ENCODE measurements at places on chromosomes 16 and 17. TPM values are rescaled to one million over a fixed set of nuclear protein-coding genes. Genes with fewer than 3 reads are reported as not detected.

DNA sequence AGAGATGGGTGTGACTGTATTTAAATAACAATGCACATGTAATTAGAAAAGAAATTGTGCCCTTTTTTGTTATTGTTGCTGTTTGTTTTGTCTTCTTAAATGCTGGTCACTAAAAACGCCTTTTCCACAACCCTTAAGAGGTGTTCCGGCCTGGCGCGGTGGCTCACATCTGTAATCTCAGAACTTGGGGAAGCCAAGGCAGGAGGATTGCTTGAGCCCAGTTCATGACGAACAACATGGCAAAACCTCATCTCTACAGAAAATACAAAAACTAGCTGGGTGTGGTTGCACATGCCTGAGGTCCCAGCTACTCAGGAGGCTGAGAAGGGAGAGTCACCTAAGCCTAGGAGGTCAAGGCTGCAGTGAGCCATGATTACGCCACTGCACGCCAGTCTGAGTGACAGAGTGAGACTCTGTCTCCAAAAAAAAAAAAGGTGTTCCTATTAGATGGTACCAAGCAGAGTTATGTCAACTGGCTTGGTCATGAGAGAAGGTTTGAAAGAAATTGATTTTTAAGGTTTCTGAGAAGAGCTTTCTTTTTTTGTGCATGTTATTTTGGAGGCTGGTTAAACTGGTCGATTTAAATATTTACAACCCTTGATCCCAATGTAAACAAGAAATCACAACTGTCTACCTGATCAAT is 23.5 kb upstream of the RFFL start:
- no peak for DNase-seq

DNA sequence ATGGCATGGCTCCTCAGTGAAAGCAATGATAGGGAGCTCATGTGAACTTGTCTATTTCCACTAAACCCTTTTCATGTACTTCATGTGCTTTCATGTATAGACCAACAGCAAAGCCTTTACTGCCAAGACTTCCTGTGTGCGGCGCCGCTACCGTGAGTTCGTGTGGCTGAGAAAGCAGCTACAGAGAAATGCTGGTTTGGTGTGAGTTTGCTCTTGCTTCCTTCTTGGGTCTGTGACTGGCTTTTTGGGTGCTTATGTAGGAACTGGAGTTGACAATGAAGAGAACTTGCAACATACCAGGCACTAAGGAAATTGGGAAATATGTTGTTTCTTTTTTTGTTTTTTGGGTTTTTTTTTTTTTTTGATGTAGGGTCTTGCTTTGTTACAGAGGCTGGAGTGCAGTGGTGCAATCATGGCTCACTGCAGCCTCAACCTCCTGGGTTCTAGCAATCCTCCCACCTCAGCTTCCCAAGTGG is 5.7 kb downstream of the SNX11 start:
- no peak for DNase-seq

DNA sequence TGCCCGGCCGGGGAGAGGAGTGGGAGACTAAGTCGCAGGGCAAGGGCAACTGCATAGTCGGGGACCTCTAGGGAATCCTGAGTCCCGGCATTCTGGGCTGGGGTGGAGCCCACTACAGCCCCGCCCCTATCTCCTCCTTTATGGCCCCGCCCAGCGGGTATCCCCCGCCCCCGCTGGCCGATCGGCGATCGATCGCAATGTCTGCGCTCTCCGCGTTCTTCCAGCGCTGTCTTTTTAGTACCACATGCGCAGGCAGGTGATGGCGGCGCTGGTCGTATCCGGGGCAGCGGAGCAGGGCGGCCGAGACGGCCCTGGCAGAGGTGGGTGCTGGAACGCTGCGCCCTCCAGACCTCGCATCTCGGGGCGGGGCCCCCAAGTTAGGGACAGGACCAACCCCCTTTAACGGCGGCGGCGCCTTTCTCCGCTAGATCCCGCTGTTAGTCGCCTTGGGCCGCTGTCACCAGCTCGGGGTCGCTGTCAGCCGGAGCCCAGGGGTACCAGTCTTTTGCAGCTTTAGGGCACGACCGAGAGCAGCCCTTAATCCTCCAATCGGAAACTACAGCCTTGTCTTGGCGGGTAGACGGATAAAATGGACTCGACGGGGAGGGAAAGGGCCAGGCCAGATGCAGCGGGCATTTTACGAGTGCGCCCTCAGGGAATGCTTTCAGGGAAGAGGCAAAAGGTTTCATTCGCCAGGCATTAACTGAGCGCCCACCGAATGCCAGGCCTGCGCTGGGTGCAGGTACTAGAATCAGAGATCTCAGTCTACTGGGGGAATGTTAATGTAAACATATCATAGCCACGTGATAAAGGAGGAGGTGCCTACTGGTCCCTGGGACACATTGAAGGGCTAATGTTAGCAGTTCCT is at the start of gene DPH1:
TSS of gene DPH1 (plus strand) at position 243 of the 868 bp plus-strand sequence. CDS start at position 260, 17 bp downstream.
- peak; percentile 83 for DNase-seq

DNA sequence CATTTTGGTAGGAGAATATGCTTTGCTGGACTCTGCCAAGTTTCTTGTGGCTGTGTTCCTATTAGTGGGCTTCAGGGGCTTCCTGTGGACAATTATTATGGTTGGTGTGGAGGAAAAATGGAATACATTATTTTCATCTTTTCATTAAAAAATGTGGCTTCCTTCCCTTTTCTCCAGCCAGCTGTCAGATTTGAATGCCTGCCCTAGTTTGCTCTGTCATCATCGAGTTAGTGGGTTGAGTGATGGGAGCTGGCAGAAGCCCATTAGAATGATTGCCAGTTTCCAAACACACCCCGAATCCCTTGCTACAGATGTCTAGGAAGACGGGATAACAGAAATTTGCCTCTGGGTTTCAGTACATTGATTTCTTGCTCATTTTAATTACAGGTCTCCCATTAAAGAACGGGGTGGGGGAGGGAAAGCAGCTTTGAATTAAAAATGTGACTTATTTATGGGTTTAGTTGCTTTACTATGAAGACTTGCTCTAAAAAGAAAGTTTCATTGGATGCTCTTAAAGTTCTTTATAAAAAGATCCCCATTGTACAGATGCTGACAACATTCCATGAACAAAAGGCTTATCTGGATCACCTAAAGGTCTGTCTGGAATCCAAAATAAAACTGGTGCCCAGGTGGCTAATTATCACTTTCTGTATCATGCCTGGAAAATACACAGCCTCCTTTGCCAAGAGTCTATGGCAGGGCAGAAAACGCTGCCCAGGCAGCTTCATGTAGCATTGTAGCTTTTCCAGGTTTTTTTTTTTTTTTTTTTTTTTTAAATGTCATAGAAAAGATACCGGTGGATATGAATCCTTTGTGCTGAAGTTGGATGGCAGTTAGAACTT is 103.6 kb downstream of the PRKCA start:
- DNase-seq, result no peak

GRCh38 chr17:1797323-1797722 is 32.4 kb downstream of the SMYD4 start:
- DNase-seq, result no peak

- no peak for DNase-seq
These were observed 256.3 kb upstream of the SDK2 start for GRCh38 chr17:73900516-73900915.

DNA sequence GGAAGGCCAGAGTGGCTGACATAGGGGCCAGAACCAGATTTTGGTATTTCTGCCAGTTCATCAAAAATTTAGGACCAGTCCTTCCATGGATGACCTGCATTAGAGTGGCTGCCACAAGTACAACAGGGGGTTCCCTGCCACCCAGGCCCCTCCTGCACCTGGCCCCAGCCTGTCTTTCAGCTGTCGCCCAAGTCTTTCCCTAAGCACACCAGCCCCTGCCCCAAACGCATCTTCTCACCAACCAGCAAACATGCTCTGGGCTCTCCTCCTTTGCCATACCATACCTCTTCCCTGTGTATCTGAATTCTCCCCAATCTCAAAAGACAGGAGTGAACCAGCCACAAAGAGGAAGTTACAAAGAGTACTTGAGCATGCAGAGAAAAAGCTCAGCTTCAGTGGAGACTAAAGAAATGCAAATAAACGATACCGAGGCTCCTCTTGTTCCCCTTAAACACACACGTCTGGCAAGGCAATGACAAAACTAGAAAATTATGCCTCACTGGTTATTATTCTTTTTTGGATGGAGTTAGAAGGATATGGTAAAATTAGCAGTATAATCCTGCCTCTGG is 130.6 kb downstream of the DYNLRB2 start:
- no peak for DNase-seq

GRCh38 chr17:6195123-6195522 is 124.9 kb downstream of the WSCD1 start:
- DNase-seq, result no peak

DNA sequence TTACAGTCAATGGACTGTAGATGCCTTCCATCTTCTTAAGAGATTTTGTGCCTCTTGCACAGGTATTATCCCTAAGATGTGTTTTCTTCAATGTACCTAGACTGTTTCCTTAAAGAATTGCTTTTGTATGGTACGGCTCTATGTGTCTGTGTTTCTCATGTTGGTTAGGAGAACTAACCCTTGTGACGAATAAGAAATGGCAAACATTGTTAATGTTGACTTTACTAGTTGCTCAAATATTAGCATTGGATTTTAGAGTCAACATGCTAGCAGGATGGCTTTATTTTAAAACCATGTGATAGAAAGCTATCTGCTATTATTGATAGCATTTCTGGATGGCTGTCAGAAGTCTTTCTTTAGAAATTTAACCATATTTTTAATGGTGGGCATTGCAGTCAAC is 34.5 kb downstream of the WWOX start:
- no peak for DNase-seq

- DNase-seq, result no peak
These were observed 895 bp downstream of the UTS2R start for GRCh38 chr17:82372249-82373071.

DNA sequence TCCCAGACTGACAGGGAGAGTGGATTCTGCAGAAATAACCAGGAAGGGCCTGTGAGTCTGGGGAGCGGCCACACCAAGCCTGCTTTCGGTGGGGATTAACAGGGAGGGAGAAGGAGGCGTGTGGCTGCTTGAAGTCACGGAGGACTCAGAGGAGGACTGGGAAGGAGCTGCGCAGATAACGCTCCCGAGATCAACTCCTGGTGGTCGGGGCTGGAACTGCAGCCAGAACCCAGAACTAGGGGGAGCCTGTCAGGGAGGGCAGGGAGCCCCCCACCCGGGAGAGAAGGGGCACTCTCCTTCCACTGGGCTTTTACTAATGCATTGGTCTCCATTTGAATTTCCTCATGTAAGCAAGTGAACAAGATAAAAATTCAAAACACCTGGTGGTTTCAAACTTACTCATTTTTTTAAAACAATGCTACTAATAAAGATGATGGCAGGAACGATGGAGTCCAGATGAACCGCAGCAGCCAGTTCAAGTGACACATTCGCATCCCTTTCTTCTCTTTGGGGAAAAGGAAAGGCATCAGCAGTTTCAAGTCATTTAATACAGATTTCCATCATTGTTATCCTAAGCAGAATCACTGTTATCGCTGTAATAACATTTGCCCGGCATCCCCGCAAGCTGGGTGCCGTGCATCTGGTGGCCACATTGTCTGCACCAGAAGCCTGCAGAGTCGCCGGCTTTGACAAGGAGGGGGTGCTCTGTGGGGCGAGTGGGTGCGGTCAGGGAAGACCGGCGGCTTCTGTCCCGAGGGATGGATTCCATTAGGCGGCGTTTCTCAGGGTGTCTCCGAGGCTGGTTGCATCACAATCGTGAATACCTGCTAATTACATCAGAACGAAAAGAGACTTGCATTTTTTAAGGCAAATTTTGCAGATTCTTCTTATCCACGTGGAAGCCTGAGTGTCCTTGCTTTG is 183.0 kb downstream of the FOXL1 start:
- DNase-seq, result peak; percentile 39

- no peak for DNase-seq
These were observed 38.8 kb downstream of the SHISA6 start for GRCh38 chr17:11279776-11280344.

GRCh38 chr17:77944390-77945222 is 13.9 kb upstream of the TNRC6C start:
- no peak for DNase-seq

GRCh38 chr17:11309033-11309432 is 68.0 kb downstream of the SHISA6 start:
- no peak for DNase-seq

GRCh38 chr17:63622574-63623390 is 565 bp downstream of the MAP3K3 start:
- DNase-seq, result peak; percentile 75

DNA sequence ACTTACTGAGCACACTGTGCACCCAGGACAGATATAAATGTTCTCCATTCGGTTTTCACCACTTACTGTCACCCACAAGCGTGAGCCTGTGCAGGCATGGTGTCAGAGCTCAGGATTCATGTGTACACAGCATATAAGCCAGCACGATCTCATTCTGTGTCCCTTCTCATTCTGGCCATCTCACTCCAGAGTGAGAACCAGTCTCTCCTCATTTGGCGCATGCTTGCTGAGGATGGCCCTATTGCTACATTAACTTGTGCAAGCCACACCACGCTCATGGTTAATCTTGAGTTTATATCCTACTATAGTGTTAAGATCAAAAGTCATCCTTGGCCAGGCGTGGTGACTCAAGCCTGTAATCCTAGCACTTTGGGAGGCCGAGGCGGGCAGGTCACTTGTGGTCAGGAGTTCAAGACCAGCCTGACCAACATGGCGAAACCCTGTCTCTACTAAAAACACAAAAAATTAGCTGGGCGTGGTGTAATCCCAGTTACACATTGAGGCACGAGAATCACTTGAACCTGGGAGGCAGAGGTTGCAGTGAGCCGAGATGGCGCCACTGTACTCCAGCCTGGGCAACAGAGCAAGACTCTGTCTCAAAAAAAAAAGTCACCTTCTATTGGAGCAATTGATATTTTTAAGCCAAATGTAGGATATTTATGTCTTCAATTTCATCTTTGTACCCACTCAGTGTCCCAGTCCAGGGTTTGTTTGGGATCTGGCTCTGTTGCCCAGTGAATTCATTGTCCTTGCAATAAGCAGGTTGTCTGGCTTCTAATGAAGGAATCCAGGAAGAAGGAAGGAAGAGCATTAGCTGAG is 20.9 kb downstream of the SOCS1 start:
- DNase-seq, result no peak

- DNase-seq, result no peak
These were observed 5.5 kb upstream of the SRL start for GRCh38 chr16:4247460-4247784.

LRRC37A gene
- total RNA-seq, result 1.4 TPM

CA10 gene
- not detected for total RNA-seq

KCNH4 gene
- not detected for total RNA-seq

NKD1 gene
- 0.37 TPM for total RNA-seq

CDK5R1 gene
- 3.5 TPM for total RNA-seq

SLC38A8 gene
- not detected for total RNA-seq

Measured in HT1080 (cell line).